B cell (primary cell): ENCODE measurements at places on chromosomes 6 and 20. TPM values are rescaled to one million over a fixed set of nuclear protein-coding genes. Genes with fewer than 3 reads are reported as not detected.

The FUCA2 gene
- 8.3 and 8.8 TPM in 2 replicates for total RNA-seq

The GPX5 gene
- total RNA-seq, result not detected in 2 replicates

The MLN gene
- not detected in 2 replicates for total RNA-seq

The WFDC8 gene
- not detected in 2 replicates for total RNA-seq

- DNase-seq, result no peak
Observed at GRCh38 chr20:16098890-16099639, 474.2 kb downstream of the KIF16B start.

The HTR1E gene
- not detected in 2 replicates for total RNA-seq

The PI16 gene
- 1.1 and 1.4 TPM in 2 replicates for total RNA-seq

The CD93 gene
- total RNA-seq, result 0.10 and 0.12 TPM in 2 replicates

The OOEP gene
- total RNA-seq, result 0.97 TPM in 1 of 2 replicates, not detected in the other

The KIAA0408 gene
- 0.34 and 0.64 TPM in 2 replicates for total RNA-seq
